AG10803 (cell line): ENCODE measurements at places on chromosomes 7 and 10.

DNA sequence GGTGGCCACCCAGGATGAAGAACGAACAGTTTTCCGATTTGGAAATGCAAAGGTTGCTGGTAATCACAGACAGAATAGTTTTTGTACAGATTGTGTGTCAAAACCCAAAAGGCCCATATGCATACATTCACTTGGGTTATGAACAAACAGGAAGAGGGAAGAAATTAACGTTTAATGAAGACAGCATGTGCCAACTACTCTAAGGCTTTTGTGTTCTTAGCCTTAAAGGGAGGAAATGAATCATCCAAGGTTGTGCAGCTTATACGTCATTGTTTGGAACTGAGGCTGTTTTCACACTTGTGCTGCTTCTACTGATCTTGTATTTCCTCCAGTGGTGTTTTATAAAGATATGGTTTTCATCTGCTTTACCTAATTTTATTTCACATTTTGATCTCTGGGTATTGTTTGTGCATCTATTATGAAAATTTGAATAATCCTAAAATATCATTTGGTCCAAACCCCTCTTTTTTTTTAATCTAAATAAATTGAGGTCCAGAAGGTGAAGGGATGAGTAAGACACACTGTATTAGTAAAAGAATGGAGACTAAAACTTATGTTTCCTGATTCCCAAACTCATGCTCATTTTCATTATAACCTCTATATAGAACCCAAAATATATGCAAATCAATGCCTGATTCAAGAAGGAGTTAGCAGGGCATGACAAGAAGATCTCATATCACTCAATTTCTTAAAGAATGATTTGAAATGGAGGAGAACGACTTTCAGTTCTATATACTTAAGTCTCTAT lies 373.1 kb downstream of the THSD7A start:
- peak; percentile 57 for DNase-seq

- DNase-seq, result peak; percentile 34
Measured at GRCh38 chr7:12729112-12729511, 41.7 kb downstream of the ARL4A start.

- DNase-seq, result no peak
Measured at GRCh38 chr7:135326636-135327280, 93.1 kb downstream of the STRA8 start.

- no peak for DNase-seq
Measured at GRCh38 chr10:2951235-2951835, 116.0 kb upstream of the PFKP start.

DNA sequence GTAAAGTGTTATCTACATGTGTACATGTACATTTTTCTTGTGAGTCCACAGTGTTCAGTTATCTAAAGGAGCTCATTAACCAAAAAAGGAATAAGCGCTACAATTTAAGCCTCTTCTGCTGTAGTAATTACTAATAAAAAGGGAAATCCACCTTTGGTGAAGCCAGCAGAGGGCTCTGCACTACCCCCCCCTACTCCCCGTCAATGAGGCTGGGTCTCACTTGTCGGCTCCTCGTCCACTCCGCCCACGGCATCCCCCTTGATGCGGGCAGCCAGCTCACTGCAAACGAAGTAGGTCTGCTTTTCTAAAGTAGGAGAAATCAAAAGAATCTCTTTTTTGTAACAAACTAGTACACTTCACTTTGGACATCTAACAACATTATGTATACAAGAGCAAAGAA lies 4.7 kb upstream of the WASHC2A start:
- DNase-seq, result no peak

GRCh38 chr7:119254742-119255141 lies 1018.2 kb upstream of the KCND2 start:
- no peak for DNase-seq

GRCh38 chr10:60943316-60944057 lies 498 bp downstream of the RHOBTB1 start:
- DNase-seq, result peak; percentile 72

DNA sequence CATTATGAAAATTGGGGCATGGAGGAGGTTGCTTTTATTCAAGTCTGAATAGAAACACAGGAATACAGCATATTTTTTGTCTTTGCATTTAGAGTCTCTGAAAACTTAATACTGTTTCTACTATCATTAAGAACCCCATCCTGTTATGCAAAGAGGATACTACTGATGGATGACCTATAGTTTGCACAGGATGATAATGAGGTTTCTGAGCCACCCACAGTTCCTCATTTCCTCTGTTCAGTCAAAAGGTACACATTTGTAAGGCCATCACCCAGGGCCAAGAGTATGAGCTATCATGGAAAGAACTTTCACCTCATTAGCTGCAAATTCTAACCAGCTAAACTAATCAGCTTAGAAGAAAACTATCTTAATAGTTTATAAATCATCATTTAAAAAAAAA lies 213.0 kb upstream of the CHRM2 start:
- DNase-seq, result no peak

- peak; percentile 33 for DNase-seq
Measured at GRCh38 chr10:44804661-44805060, 106.5 kb upstream of the TMEM72 start.

DNA sequence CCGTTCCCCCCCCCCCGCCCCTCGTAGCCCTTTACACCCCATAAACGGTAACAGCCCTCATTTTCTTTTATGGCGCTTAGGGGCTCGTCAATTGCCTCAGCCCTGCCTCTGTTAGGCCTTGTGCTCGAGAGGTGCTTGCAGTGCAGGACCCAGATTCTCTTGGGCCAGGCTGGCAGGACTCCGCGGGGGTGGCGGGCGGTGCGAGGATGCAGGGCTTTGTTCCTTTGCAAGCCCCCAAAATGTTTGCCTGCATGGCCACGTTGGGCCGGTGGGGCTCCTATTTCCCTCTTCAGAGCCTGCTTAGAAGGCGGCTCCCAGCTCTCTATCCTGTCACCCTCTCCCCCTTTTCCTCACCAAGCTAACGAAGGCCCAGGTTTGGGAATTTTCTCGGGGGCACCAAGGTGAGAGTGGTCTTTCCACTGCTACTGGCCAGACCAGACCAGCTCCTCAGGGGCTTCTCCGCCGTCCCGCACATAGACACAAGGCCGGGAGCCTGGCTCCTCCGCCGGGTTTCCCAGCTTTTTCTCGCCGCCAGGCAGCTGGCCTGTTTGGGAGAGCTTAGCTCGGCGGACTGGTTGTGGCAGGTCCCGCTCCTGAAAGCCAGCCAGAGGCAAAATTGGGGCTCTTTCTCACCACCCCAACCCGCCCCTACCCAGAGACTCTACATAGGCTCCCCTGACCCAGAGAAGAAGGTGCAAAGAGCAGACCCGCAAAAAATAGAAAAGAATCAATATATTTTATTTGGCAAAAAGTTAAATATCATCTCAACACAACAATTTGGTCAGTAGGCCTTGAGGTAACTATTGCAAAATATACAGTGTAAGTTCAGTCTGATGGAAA lies 3.4 kb downstream of the HOXA9 start:
- no peak for DNase-seq

DNA sequence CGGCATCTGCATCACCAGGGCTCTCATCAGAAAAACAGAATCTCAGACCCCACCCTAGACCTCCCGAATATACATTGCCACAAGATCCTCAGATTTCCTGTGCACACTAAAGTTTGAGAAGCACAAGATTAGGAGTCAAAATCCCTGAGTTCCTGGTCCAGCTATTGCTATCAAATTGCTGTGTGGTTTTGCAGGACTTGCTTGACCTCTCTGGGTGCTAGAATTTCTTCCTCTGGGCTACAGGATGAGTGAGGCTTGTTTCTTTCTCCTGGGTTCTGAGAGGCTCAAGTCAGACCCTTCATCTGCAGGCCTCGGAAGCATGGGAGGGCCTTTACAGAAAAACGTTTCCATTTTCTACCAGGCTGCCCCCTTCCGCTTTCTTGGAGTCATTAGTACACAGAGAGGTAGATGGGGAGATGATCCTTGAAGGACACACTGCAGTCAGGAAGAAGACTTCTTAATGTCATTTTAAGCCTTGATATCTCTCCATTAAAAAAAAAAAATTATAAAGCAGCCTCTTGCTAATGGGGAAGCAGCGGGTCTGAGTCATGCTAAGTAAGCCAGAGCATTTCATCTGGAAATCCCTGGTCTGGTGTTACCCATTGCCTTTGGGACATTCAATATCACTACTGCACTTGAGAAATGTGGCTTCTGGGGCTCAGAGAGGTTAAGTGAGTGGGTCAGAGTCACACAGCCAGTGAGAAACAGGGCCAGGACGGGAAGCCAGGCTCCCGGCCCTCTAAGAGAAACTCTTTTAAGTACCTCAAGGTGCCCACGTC lies 173.5 kb downstream of the KCNMA1 start:
- DNase-seq, result peak; percentile 50

- no peak for DNase-seq
Measured at GRCh38 chr7:20932785-20933527, 146.3 kb upstream of the SP8 start.

DNA sequence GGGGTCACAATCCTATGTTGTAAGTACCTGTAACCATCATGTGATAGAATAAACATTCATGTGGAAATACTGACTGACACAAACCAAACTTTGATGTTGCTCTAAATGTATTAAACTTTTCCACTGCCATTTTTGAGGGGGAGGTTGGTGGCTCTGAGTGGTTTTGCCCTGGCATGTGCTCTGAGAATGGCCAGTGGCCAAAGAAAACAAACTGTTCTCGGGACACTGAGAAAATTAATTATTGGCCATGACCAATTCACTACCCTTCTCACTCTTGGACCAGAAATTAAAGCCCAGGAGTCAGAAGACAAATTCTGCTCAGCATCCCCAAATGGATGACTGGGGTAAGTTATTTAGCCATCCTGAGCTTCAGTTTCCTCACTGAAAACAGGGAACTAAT lies 195.9 kb downstream of the XPNPEP1 start:
- no peak for DNase-seq

- DNase-seq, result peak; percentile 88
Measured at GRCh38 chr10:106504536-106504935, 660.0 kb downstream of the SORCS1 start.

- DNase-seq, result peak; percentile 67
Measured at GRCh38 chr7:44587843-44588711, 6.0 kb upstream of the TMED4 start.

DNA sequence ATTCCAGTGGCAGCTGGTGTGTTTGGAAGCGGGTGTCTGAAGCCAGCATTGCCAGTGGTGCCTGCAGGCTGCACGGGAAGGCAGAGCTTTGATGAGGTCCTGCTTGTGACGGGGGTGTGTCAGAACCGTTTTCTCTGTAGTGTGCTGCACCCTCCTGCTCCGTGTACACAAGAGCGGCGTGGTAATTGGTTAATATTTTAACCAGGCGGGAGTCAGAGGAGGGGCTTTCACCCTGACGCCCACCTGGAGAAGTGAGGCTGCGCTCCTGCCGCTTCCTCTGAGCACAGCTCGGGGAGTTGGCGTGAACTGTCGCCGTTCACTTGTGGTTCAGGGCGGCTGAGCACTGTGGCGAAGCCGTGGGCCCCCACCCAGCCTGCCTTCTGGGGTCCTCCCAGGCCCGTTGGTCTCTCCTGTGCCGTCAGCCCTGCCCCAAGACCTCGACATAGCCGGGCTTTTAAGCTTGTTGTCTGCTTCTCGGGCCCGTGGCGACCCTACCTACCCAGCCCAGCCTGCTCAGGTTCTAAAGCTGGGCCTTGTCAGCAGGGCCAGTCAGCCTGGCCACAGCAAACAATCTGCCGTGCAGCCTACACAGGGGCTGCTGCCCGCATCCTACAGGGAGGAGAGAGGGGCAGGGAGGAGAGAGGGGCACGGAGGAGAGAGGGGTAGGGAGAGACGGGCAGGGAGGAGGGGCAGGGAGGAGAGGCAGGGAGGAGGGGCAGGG lies 11.6 kb downstream of the NKX6-2 start:
- DNase-seq, result no peak

DNA sequence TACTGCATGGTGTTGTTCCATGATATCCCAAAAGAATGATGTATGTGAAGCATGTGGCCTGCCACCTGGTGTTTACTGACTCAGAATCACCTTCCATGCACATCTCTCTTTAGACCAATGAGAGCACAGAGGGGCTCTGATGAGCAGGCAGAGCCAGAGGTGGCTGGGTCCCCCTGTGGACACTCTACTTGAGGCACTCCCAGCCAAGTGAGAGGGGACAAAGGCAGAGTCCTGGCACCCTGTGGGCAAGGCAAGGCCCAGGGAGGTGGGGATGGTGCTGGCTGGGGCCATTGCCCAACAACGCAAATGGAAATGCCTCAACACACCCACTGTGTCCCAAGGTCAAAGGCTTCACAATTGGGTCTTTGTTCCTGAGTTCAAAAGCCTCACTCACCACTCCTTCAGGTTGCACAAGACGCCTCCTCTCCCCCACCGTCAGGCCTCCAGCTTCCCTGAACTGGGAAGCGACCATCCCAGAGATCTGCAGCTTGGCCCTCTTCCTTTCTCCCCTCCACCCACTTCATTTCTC lies 164.6 kb downstream of the NEURL1 start:
- no peak for DNase-seq

- no peak for DNase-seq
Measured at GRCh38 chr7:74030861-74031260, 2.9 kb downstream of the ELN start.

GRCh38 chr7:11252705-11253272 lies 279.1 kb downstream of the PHF14 start:
- DNase-seq, result no peak

DNA sequence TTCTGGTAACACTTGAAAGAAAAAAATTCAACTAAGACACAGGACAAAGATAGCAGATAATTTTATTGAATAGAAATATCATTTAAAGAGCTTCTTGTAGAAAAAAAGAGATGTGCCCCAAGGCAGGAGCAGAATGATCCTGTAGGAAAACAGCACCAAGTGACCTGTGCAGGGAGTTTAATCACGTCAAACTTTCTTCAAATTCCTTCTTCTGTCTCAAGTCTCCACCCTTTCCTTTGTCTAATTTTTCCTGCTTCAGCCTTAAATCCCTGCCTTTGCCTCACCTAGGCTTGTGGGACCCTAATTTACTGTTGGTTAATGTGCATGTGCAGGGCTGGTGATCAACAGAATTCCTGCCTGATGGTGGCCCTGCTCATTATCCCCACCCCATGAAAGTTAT lies 481.4 kb downstream of the IPMK start:
- no peak for DNase-seq

DNA sequence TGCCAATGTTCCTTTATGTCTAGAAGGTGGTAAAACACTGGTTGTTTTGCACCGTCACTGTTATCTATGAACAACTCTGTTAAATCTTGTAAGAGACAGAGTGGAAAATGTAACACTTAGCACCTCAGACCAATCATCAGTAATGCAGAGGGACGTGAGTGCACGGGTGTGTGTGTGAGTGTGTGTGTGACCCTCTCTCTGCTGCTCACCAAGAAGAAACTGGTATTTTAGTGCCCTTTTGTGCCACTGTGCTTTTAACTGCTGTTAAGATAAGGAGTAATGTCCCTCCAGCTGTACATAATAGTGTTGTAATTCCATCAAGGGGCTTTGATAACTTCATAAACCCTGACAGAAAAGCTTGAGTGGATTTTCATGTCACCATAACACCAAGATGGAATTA lies 130.1 kb downstream of the CREB5 start:
- no peak for DNase-seq

GRCh38 chr10:107618504-107618994 lies 454.0 kb upstream of the SORCS1 start:
- peak; percentile 21 for DNase-seq
